Hair follicular keratinocyte (primary cell): ENCODE measurements at places on chromosomes 6 and 20. TPM values are rescaled to one million over a fixed set of nuclear protein-coding genes. Genes with fewer than 3 reads are reported as not detected.

Gene MYL9
- 2.7 and 8.3 TPM in 2 replicates for total RNA-seq

Gene CCN2
- total RNA-seq, result 12.7 and 13.5 TPM in 2 replicates

Gene MARCKS
- 41.3 and 50.7 TPM in 2 replicates for total RNA-seq

Gene KIF6
- 0.16 and 1.2 TPM in 2 replicates for total RNA-seq

Gene TREML1
- total RNA-seq, result 0.78 TPM in 1 of 2 replicates, not detected in the other

Gene MLN
- not detected in 2 replicates for total RNA-seq

Gene NKAIN4
- total RNA-seq, result 0.15 and 1.4 TPM in 2 replicates

Gene RIPOR2
- total RNA-seq, result not detected in 2 replicates
